IMR-90 (cell line): ENCODE measurements at places on chromosomes 16 and 17. TPM values are rescaled to one million over a fixed set of nuclear protein-coding genes. Genes with fewer than 3 reads are reported as not detected.

DNASE1L2 gene
- total RNA-seq: 0.18 and 0.28 TPM in 2 replicates

GRCh38 chr16:23874613-23875294 lies 39.0 kb downstream of the PRKCB start:
- no peak for DNase-seq

DNA sequence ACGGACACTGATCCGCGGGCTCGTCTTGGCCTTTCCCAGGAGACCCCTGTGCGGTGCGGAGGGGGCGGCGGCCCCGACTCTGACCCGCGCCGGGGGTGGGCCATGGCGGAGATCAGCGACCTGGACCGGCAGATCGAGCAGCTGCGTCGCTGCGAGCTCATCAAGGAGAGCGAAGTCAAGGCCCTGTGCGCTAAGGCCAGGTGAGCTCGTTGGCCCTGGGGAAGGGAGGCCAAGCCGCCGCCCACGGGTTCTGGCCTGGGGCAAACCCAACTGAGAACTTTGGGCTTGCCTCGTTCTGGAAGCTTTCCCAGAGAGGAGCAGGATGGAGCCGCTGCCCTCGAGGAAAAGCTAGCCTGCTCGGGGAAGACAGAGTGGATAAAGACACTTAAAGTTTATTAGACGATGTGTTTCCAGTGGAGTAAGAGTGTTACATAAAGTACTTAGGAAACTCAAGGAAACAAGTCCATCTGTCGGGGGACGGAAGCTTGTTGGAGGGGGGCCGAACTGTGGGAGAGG lies 540 bp downstream of the PPP4C start:
- DNase-seq: no peak

DNA sequence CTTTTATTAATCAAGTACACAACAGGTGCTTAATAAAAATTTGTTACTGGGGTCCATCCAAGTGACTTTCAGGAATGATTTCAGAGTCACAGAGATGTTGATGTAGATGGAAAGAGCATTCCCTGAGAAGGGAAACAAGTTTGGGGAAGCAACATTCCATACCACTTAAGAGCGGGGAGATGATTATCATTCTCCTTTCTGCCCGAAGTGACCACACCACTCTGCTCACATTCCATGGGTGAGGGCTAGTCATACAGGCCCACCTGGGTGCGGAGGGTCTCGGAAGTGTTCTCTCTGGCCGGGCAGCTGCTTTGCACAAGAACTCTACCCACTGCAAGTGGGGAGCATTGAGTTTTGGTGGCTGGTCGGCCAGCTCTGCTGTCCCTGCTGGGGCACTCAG lies 231.4 kb downstream of the SNX29 start:
- DNase-seq: no peak
